ENCODE measurements at places on chromosomes 1 and 21. TPM values are rescaled to one million over a fixed set of nuclear protein-coding genes. Genes with fewer than 3 reads are reported as not detected.
A peak's percentile ranks its signal among the peaks of the same experiment; 100 is the strongest.

Gene SNRPE
- total RNA-seq = 49.2 TPM

Gene TIPRL
- total RNA-seq = 25.8 TPM

Gene CLEC20A
- total RNA-seq = not detected

GRCh38 chr1:81437649-81438048, 363.1 kb upstream of the ADGRL2 start:
- no peak for DNase-seq

DNA sequence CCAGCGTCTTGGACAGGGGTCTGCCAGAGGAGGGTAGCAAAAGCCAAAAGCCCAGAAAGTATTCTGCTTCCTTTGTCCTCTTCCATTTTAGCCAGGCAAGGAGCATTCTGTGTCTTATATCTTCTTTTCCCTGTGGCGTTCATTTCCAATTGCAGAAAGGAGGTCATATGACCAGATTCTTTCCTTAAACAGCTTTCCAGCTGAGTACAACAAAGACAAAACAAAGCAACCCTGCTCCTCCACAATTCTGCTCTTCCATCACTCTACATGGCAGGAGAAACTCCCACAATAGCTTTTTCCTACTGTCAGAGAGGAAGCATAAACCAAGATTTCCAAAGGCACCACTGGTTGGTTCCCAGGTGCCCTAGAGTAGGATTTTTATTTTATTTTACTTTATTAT, 19.7 kb downstream of the ENSA start:
- no peak for DNase-seq

GRCh38 chr1:245278846-245279245, 124.1 kb downstream of the KIF26B start:
- no peak for DNase-seq

GRCh38 chr1:201006450-201006849, 17.1 kb downstream of the KIF21B start:
- no peak for DNase-seq

DNA sequence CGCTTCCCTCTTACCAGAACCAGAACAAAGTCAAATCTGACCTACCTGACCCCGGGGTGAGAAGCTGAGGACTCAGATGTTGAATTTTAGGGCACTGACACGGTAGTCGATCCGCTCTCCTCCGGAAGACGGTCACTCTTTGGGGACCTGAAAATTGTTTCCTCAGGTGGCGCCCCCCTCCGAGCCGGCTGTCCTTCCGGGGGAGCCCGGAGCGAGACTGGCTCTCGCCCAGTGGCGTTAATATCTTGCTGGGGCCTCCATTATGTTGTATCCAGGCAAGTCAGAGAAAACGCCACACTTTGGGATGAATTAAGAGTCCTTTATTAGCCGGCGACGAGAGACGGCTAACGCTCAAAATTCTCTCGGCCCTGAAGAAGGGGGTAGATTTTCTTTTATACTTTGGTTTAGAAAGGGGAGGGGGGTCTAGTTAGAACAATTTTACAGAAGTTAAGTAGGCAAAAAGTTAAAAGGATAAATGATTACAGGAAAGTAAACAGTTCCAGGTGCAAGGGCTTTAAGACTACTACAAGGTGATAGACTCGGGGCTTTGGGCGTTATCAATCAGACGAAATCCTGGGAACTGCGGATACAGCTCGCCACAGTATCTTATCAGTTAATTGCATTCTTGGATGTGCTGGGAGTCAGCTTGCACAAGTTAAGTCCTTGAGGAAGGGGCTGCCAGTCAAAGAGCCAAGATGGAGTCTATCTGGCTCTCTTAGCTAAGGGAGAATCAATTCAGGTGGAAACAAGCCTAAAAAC, 269.5 kb downstream of the DSCAM start:
- no peak for DNase-seq

- no peak for DNase-seq
Observed at GRCh38 chr1:55416164-55416842, 201.1 kb upstream of the USP24 start.

DNA sequence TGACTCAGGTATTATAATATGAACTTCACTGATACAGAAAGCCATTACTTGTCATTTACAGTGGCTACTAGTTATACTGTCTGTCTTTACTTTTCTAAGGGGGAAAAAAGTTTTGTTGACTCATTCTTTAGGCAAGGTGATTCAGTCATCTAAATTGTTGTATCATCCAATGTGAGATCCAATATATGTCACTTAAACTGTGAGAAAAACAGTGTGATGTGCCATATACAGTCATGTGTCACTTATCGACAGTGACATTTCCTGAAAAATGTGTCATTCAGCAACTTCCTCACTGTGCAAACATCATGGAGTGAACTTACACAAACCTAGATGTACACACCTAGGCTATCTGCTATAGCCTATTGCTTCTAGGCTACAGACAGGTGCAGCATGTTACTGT, 57.6 kb downstream of the KCNK2 start:
- no peak for DNase-seq

DNA sequence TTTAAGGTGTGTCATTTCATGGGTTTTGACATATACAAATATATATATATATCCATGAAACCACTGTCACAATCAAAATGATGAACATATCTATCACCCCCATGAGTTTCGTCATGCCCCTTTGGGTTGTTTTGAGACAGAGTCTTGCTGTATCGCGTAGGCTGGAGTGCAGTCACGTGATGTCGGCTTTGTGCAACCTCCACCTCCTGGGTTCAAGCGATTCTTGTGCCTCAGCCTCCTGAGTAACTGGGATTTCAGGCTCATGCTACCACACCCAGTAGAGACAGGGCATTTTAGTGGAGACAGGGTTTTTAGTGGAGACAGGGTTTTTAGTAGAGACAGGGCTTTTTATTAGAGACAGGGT, 8.0 kb downstream of the HJV start:
- no peak for DNase-seq

GRCh38 chr1:44347280-44347679, 7.8 kb downstream of the ERI3 start:
- no peak for DNase-seq

- DNase-seq = no peak
Observed at GRCh38 chr1:227333423-227333822, 15.1 kb upstream of the CDC42BPA start.

DNA sequence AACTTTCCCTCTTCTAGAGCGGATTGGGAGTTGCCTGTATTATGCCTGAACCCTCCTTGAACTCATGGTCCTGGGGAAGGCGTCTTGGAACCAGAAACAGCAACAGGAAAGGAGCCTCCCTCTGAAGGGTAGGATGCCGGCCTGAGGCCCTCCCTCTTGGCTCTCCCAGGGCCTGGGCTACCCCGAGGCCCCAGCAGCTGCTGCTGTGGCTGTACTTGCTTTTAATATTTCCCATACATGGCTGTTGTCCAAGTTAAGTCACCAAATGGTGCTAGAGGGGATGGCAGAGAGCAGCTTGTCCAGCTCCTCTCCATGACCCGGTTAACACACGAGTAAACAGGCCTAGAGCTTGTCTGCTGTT, 10.5 kb downstream of the CHRNB2 start:
- DNase-seq = no peak

DNA sequence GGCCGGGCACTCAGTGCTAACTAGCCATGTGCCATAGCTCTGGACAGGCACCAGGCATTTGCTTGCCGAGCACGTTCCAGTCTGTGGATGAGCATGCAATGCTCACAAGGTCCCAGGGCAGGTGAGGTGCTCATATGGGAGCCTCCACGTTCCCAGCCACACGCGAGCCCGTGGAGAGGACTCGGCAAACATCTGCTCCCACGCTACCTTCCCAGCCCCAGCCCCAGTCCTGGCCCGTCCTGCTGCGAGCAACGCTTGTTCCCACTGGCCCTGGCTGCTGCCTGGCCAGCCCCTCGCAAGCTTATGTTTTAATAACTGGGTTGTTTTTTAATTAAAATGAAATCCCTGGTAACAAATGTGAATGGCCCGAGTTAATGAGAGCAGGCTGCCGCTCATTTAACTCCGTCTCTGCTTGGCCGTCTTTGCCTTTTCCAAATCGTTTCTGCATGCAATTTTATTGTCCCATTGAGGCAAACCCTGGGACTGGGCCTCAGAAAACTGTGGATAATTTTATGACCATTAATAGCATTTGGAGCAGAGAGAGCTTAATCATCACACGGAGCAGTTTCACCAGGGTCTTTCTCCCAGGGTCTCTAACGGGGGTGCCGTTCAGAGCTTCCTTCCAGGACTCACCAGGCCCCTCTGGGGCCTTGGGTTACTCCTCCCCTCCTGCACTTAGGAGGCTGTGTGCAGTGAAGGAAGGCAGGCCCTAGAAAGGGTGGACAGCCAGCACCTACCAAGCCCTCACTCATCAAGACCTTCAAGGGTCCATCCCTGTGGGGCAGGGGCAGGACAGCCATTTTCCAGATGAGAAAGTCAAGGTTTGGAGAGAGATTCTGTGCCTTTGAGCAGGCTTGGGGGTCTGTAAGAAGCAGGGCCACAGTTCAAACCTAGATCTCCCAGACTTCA, 136.8 kb downstream of the GLIS1 start:
- no peak for DNase-seq

- DNase-seq = peak; percentile 56
Observed at GRCh38 chr1:160206036-160206389, 829 bp downstream of the PEA15 start.

DNA sequence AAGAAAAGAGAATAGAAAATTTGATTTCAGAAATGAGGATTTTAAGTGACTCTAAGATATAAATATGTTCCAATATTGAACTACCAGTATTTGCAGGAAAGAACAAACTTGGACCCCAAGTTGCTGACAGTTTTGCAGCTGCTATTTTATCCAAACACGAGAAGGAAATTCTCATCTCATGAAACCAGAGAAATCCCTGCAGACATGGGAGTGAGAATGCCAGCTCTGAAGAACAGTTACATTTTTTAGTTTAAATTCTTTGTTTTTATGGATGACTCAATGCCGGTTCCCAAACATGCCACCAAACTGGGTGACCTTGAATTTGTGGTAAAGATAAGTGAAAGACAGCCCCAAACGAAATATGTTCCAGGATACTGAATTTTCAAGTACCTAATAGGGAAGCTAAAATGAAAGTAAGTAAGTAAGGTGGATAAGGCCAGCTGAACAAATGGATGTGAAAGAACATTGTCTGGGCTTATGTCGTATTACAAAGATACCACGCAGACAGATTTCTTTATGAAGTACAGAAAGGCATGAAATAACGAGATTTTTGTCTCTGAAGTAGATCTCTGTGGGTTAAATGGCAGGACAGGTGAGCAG, 19.9 kb downstream of the TLR5 start:
- DNase-seq = no peak

DNA sequence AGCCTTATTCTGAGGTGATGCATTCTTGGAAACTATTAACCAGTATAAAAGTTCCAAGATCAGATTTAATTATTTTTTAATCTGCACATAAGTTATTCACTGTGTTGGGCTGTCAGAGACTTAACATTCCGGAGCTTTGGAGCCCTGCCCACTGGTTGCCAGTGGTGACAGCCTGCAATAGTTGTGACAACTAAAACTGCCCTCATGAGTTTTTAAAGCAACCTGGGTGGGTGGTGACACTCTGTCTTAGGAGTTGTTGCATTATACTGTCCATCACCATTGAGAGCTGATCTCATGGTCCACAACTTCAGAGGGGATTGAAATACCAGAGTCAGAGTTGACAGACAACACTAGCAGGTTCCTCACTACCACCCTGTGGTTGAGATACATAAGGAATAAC, 653.9 kb upstream of the USP24 start:
- DNase-seq = peak; percentile 75

DNA sequence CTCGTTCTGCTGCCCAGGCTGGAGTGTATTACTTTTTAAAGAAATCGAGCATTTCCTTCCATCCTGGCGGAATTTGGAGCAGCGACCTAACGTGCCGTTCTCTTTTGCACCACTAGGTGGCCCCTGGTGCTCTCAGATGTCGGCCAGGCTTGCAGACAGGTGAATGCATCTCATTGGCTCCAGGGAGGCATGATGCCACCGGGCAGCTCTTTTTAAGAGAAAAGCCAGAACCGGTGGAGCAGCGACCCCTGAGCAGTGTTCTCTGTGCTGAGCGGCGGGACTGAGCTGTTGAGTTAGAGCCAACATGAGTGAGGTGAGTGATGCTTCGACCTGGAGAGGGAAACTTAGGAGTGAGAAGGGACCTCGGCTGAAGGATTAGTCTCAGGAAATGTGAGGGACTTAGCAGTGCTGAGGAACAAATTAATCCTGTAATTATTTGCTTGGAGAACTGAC, at the start of gene PCP4:
Gene PCP4 (plus strand): TSS at position 241 of the 453 bp plus-strand sequence. CDS start 64 bp downstream, at position 305.
- DNase-seq = peak; percentile 38

DNA sequence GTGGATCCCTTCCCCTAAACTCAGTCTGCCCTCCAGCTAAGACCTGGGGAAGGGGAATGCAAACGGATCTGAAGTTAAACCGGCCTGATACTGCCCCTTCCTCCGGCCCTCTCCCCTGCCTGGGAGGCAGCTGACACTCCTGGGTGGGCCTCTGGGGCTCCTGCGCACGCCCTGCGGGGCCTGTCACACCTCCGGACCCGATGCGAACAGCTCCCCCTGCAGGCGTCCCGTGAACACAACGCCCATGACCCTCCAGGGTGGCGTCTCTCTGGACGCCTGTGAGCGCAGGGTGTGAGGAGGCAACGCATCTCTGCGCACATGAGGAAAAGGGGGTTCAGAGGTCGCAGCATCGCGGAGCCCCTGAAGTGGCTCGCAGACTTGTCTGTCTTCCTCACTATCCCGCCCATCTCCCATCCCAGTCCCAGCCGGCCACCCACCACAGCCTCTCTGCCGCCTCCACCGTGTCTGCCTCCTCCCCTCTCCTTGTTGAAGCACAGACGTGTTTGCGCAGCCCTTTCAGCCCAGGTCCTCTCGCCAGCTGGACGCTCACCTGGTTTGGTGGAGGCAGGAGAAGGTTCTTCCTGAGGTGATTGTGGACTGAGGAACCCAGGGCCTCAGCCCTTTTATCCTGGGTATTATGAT, 421 bp upstream of the LCE3A start:
- no peak for DNase-seq

GRCh38 chr1:3943806-3944577, 43.9 kb upstream of the C1orf174 start:
- DNase-seq = no peak

All from left ventricle myocardium superior (tissue), 1 donor.